ENCODE measurements at places on chromosomes 1 and 21.
A peak's percentile ranks its signal among the peaks of the same experiment; 100 is the strongest.

DNA sequence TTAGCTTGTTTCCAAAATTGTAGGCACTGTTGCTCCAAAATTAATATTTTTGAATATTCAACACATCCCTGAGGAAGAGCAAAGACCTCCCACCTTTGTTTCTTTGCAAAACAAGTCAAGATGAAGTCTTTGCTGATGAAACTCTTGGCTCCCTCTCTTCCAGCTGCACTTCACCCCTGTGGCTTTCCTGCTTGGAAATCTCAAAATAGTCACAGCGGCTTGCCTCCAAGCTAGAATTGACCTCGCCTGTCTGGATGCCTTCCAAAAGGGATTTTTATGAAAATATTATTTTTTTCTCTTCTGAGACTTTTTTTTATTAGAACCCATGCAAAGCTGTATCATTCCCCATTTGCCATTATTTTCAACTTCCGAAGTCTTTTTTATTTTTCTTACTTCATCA is 71.1 kb upstream of the MROH9 start:
- no peak for DNase-seq

GRCh38 chr1:155134880-155135414 is 705 bp upstream of the SLC50A1 start:
- DNase-seq: peak; percentile 62

DNA sequence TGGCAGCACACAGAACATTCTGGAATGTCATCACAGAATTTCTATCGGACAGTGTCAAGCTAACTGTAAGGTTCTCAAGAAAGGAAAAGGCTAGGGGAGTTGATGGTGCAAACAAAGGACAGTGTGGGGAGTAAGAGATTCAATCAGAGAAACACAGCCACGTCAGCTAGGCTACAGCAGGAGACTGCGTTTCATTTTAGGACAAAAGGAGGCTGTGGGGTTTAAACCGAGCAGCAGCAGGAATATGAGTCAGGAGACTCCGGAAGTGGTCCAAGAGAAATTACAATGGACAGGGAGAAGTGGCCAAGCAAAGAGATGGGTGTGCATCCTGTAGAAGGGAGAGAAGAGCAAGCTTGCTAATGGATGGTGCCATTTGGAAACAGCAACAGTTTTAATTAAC is 37.4 kb upstream of the C1orf198 start:
- no peak for DNase-seq

DNA sequence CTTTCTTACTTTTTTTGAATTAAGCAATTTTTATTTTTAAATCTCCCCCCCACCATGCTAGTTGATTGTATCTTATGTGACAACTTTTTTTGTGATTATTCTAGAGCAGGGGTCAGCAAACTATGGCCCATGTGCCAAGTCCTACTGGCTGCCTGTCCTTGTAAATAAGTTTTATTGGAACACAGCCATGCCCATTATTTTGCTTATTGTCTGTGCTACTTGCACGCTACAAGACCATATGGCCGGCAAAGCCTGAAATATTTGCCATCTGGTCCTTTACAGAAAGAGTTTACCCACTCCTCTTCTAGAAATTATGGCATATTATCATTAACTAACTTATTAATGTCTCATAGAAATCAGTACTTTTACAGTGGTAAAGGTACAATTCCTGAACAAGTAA is 51.7 kb downstream of the AK5 start:
- DNase-seq: no peak

DNA sequence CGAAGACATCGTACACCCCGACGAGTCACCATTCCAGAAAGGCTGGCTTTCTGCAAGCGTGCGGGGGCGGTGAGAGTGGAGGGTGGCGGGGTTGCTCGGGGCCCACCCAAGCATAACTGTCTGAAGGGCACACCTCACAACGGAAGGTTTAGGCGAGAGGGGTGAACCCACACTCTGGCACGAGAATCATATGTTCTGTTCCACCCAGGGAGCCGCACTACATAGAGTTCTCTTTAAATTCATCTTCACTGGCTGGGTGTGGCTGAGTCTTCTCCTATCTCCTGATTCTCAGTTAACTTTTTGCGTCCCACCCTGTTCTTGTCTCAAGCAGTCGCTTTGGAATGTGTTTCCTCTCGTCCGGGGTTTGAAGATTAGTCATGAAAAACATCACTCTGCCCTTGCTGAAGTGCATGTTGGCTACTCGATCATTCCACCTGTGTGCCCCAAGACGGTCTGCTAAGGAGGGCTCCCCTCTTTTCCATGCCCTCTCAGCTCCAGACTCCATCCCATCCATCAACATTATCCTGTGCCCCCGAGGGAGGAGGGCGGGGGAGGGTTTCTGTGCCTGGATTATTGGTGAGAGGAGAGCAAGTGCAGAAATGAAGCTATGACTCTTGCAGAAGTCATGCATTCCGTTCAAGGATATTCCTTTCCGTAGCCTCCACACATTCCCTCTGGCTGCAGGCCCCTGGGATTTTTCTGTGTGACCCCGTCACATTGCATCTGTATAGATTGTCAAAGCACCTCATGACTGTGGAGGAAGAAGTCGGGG is 53.5 kb upstream of the CD34 start:
- no peak for DNase-seq

DNA sequence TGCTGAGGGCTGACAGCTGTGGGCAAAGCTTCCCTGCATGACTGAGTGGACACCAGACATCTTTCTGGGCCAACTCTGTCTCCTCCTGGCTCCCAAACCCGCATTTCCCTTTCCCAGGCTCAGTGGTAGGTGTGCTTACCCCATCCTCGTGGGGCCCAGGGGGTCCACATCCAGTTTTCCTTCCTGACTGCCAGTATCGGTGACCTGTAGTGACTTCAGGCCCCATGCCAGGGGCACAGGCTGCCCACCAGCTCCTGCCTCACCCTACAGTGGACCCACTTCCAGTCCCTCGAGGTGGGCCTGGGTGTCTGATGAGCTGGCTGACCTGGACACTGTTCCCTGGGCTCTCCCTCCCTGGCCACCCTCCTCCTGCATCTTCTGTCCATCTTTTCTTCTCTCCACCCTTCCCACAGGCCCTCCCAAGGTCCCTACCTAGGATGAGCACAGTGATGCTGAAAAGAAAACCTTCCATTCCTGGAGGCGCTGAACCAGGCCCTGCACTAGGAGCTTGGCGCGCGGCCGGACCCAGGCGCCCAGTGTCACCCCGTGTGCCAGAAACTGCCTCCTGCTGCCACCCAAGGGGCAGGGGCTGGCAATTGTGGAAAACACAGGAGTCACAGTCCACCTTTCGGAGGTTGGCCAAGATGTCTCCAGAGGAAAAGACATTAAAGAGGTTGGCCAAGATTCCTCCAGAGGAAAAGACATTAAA is 67.1 kb downstream of the RUNX3 start:
- DNase-seq: no peak

Data from HEK293T (cell line).